ENCODE measurements at places on chromosomes 11 and 22.

DNA sequence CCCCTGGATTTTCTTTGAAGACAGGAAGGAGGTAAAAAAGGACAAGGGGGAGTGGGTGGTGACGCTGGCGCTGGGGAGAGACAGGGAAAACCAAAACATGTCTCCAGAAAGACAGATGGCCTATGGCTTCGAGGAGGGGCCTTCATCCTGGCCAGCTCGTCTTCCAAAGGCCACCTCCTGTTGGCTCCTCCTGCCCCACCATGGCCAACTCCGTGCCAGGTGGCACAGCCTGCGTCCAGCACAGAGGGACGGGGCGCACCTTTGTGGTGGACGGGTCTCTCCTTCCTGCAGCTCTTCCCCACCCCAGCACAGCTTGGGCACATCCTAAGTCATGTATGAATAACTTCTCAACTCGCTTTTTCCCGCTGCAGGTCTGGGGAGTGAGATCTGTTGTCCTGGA, 22.7 kb downstream of the IGSF9B start:
- no peak for DNase-seq

DNA sequence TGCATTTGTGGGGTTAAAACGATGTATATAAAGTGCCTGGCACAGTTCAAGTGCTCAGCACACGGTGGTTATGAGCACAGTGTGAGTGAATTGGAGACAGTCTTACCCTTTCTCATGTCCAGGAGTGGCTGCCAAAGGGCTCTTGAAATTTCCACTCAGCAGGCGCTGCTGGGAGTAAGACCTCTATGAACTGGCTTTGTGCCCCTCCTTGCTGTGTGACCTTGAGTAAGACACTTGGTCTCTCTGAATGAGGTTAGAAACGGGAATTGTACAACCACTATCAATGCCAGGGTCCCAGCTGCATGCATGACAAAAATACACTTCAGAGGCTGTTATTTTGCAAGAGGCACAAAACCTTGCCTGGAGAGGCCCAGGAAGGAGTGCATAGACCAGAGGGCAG, 86.6 kb downstream of the TSPAN18 start:
- DNase-seq, result peak; percentile 36

DNA sequence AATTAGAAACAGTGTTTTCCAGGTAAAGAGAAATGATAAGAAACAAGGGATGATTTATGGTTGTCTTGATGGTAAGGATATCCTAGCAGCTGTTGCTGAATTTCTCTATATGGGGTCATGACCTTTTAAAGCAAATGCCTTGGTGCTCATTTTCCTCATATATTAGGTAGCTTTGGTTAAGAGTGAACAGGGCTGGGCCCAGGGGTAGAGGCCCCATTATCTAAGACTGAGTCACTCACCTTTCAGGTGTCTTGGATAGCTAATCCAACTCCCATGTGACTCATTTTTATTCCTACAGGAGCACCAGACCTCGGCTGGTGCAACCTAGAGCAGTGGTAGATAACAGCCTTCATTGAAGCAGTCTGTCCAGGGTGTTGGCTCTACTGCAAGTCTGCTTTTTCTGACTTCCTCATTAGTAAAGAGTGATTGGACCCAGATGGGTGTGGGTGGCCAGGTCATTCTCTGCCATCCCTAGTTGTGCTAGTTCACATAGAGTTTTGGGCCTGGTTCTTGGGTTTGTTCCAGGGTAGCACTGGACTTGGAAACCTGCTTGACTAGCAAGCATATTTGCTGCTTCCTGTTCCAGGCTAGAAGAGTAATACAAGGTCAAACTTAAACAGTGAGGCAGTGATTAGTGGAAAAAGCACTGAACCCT, 37.4 kb downstream of the CTNND1 start:
- DNase-seq, result no peak

DNA sequence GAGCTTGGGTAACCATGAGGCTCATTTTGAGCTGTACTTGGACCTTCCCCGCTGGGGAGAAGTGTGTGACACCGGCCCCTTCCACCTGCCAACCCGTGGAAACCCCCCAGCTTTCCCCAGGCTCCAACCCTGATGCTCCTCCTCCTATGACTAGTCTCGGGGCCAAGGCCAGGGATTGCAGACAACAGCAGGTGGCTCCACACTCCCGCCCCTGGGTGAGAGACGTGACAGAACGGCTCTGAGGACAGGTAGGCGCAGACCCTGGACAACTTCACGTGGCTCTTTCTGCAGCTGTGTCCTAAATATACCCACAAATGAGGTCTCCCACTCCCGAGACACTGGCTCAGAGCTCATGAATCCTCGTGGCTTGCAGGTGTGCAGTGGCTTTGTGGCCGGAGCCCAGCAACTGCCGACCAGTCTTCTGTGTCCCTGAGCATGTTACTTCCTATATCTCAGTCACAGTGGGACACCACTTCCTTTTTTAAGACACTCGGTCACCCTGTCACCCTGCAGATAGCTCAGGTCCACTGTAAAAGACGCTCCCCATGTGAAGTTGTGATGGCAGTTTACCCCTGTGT, 55.2 kb downstream of the NECTIN1 start:
- no peak for DNase-seq

- peak; percentile 60 for DNase-seq
Observed at GRCh38 chr11:46006418-46007070, 84.1 kb downstream of the LARGE2 start.

DNA sequence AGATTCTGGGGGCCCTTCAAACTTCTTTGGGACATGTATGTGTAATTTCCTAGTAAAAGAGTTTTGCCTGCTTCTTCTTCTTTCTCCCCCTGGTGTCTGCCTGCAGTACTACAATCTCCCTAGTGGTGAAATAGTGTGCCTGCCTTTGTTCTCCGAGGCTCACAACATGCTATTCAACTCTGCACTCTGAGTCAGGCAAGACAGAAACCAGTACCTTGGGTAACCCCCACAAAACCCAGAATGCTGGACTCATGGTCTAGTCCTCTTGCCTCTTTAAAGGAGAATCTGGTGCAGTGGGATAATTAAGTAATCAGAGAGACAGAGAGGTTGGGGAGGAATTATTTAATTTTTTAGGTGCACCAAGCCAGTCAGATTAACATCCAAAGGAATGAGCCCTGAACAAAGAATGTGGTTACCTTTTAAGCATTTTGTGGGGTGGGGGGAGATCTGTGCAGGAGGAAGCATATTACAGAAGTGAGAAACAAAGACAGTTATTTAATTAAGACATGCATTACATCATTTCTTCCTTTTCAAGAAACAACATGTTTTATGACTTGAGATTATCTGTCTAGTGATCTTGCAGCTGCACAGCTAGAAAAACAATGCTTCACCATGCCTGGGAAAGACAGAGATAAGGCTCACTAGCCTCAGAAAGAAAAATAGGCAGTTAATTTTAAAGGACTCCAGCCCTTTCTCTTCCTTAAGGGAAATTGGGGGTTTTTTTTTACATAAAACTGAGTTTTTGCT, 11.0 kb upstream of the MS4A6A start:
- no peak for DNase-seq

- DNase-seq, result no peak
Observed at GRCh38 chr11:123306531-123306930, 111.5 kb upstream of the CLMP start.

DNA sequence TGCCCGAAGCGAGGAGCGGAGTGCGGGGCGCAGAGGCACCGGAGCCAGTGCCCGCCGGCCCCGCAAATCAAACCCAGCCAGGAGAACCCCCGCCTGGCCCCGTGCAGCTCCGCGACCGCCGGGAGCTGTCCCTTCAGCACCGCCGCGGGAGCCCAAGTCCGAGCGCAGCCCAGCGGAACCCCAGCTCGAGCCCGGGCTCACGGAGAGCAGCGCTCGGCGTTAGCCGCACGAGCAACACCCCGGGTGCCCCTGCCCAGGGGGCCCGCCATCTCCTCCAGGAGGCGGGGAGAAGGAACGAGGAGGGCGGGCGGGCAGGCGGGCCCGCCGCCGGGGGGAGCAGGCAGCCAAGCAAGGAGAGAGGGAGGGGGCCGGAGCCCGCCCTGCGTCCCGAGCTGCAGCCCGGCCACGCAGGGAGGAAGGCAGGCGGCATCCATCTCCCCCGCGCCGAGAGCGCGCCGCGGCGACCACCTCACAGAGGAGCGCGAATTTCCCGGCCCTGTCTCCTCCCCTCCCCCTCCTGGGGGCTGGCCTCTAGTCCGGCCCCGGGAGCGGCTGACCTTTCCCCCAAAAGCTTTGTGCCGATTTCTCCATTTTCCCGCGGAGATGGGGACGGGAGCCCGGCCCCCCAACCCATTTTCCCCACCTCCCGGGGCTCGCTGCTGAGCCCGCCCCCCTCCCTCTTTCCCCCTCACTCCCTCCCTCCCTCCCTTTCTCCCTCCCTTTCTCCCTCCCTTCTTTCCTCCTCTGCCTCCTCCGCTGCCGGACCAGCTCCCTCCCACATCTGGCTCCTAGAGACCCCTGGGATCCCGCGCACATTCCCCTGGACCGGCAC, 621 bp downstream of the KCNC1 start:
- peak; percentile 85 for DNase-seq

DNA sequence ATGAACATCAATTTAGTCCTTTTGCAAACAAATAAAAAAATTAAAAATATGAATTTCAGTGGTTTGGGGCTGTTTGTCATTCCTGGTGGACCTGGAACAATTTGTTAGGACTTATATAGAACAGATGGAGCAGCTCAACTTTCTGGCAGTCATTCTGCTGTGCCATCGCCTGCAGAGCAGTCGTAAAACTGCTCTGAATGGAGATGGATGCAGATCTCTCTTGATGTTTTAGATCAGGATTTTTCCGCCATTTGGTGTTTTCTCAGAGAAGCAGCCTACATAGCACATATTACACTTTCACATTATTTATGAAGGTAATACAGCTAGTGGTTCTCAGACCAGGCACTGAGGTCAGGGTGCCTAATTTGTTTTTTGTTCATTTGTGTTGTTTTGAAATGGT, 31.8 kb upstream of the HSPA8 start:
- no peak for DNase-seq

DNA sequence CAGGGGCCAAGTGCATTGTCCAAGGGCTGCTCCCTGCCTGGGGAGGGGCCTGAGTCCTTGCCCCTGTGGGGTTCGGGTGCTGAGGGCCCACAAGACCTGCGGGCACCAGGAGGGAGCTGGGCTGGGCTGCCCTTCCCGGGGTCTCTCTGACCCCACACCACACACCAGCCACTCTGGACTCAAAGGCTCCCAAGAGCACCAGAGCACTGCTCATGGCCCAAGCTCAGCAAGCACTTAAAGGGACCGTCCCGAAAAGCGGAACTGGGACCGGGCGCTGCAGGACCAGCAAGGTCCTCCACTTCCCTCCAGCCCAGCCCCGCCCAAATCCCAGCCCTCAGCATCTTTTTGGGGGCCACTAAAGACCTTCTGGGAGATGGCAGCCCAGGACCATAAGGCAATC, 5.3 kb downstream of the LSP1 start:
- no peak for DNase-seq

- peak; percentile 4 for DNase-seq
Observed at GRCh38 chr11:18012122-18012905, 533 bp downstream of the SERGEF start.

DNA sequence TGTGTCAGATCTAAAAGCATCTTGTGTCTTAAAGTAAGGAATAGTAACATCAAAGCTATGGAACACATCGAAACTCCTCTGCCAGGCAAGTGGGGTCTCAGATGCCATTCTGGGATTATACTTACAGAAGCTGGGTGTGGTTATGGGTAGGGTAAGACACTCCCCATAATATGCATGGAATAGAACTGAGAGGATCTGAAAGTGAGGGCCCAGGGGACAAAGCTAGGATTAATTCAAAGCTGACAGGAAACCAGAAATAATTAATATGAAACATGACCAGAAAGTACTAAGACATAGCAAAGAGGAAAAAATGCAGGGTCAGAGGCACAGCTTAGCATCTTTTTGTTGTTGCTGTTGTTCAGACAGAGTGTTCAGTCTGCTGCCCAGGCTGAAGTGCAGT, 40.2 kb upstream of the EED start:
- DNase-seq, result no peak

- DNase-seq, result no peak
Observed at GRCh38 chr11:1832211-1832919, 2.4 kb upstream of the SYT8 start.

GRCh38 chr22:40043081-40043480, 48.3 kb downstream of the FAM83F start:
- peak; percentile 23 for DNase-seq

GRCh38 chr11:73320763-73321603, 12.9 kb downstream of the ARHGEF17 start:
- DNase-seq, result no peak

DNA sequence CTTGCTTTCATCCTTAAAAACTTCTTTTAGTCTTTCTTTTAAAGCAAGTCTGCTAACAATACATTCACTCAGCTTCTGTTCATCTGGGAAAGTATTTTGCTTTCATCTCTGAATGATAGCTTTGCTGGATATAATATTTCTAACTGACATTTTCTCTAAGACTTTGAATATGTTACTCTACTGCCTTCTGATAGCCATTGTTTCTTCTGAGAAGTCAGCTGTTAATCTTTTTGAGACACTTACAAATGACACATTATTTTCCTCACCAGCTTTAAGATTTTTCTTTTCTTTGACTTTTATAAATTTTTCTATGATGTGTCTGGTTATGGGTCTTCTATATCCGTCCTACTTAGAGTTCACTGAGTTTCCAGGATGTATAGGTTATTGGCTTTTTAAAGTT, 643.1 kb downstream of the KCNA4 start:
- no peak for DNase-seq

GRCh38 chr11:67371911-67372320, 1.5 kb downstream of the CLCF1 start:
- no peak for DNase-seq

All from hindlimb muscle (tissue), 1 donor.